ENCODE measurements at places on chromosomes 6 and 20. TPM values are rescaled to one million over a fixed set of nuclear protein-coding genes. Genes with fewer than 3 reads are reported as not detected.

- DNase-seq, result no peak
These were observed 228.2 kb downstream of the LY86 start for GRCh38 chr6:6816716-6817115.

Gene C6orf52
- total RNA-seq, result 1.5 TPM

Gene DEFB124
- total RNA-seq, result not detected

DNA sequence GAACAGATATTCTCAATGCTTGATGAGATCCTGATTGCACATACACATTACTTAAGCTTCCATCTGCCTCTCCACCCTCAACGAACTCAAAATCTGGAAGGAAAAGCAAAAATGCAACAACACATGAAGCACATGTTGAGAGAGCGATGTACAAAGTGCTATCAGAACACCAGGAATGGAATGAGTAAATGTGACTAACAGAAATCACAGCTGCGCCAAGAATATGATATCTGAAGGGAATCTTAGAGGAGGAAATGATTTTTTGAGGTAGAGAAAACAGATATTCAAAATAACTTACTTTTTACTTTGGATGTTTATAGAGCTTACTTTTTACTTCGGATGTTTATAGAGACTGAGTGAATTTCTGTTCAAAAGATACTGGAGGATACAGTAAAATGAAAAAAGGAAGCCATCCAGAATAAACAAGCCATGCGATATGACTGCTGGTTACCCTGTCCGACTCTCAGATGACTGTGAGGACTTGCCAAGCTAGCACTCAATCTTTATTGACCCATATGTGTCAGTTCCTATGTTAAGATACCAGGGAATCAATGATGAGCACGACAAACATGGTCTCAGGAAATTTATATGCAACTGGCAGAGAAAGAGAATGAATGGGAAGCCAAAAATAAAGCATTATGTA lies 102.0 kb downstream of the SMLR1 start:
- no peak for DNase-seq

DNA sequence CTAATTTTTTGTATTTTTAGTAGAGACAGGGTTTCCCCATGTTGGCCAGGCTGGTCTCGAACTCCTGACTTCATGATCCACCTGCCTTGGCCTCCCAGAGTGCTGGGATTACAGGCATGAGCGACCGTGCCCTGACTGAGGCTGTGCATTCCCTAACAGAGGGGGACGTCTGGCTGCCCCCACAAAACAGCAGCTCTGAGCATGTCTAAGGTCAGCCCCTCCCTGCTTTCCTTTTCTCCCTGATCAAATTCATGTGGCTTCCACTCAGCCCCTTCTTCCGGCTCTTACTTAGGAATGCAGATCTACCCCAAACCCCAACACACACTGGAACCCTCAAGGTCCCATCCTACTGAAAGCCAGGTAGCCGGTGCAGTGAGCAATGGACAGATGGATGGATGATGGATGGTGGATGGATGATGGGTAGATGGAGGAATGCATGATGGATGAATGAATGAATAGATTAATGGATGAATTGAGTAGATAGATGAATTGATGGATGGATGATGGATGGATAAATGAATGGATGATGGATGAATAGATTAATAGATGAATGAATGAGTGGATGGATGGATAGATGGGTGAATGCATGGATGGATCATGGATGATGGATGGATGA lies 91.5 kb upstream of the BHLHE23 start:
- no peak for DNase-seq

DNA sequence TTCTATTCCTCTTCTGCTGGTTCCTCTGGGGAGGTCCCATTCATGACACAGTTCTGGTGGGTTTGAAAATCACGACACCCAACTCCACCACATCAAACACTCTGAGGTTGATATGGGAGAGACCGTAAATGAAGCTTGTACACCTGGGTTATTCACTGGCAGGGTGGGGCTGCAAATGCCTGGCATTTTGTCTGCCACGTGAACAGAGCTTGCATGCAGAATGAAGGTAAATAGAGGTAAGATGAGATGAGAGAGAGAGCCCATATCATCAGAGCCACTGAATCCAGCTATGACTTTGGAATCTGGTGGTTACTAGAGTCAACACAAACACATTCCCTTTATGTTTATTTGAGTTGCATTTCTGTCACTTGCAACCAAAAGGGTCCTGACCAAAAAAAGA lies 97.4 kb downstream of the BANF2 start:
- DNase-seq, result no peak

DNA sequence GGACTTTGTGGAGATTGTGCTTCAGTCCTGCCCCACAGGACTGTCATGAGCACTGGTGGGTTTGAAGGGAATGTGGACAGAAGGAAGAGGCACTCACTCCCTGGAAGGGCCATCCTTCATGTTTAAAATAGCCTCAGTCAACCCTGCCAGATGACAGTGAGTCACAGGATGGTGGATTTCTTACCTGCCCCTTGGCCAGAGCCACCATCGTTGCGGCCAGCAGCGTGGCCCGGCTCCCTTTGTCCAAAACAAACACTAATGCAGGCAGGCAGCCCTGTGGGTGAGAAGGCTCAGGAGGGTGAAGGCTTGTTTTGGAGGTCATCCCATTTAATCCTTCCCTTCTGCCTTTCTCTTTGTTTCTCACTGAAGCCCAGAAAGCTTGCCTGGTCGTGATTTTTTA lies 422.7 kb downstream of the CD83 start:
- DNase-seq, result no peak

DNA sequence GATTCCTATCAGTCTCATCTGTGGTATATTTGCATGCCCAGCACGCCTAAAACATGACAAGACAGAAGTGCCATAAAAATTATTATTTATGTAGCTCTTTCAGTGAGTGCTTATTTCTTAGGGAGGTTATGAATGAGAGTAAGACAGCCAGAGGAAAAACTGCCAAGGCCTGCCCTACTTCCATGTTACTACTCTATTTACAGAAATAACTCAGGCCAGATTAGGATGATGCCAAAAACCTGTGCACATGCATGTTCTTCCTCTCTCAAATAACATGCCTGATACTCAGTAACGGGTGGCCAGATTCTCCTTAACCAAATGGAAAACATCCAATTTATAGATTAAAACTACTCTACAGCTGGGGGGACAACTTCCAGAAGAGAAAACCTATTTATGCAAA lies 45.7 kb downstream of the ILRUN start:
- no peak for DNase-seq

DNA sequence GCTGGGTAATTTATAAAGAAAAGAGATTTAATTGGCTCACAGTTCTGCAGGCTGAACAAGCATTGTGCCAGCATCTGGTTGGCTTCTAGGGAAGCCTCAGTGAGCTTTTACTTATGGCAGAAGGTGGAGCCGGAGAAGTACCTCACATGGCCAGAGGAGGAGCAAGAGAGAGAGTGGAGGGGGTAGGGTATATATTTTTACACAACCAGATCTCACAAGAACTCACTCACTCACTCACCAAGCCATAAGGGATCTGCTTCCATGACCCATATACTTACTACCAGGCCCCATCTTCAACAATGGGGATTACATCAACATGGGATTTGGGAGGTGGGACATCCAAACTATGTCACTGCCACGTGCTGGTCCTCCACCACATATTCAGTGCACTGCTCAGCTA lies 152.6 kb upstream of the PRND start:
- no peak for DNase-seq

Gene DNAH8
- not detected for total RNA-seq

DNA sequence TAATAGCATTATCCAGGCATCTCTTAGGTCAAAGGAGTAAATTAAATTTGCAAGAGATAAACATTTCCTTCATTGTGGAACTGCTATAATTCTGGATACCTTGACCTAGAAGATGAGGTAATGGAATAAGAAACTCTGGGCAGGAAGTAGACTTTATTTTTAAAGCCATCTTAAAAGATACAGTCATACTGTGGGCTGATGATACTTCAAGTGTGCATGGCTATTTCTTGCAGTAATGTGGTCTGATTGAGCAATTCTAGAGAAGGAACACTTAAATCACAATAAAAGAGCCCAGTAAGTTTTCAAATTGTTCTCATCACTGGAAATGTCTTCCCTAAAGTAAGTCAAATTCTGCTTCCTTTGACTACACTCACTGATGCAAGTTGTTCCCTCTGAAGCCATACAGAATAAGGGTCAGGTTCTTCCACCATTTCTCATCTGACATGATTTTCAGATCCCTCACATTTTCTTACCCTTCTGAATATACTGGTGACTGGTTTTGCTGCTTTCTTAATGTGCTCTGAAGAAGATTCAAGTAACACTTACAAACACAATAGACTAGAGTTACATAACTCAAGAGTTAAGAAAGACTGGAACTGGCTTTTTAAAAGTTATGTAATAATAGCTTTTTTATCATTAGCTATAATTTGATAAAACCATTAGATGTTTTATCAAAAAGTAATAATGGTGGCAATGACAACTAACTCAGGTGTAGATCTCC lies 62.6 kb upstream of the TMEM244 start:
- DNase-seq, result no peak

DNA sequence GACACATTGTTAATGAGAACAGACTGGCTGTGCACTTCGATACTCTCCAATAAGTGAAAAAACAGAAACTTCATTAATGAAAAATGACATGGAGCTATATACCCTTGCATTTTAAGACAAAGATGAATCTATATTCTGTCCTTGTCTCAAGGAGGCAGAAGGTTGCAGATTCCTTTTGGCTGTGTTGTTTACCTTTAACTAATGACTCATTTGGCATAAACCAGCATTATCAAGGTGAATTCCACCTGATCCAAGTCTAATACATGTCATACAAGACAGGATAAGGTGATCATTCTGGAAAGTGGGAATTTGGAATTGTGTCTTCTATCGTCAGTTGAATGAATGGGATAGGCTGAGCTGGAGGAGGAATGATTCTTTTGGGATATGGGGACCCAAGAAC lies 192.9 kb downstream of the PLCB4 start:
- no peak for DNase-seq

Gene ZNF341
- 5.6 TPM for total RNA-seq

Gene OVOL2
- not detected for total RNA-seq

Gene MYB
- 4.4 TPM for total RNA-seq

- no peak for DNase-seq
These were observed 26.2 kb downstream of the CCN2 start for GRCh38 chr6:131924881-131925474.

Gene GATA5
- total RNA-seq, result not detected

Gene REM1
- total RNA-seq, result not detected
